ENCODE measurements at places on chromosomes 2 and 18.

- DNase-seq, result no peak
Observed at GRCh38 chr2:54336136-54336976, 80.3 kb upstream of the TSPYL6 start.

GRCh38 chr18:37176621-37176934 is 347.7 kb downstream of the KIAA1328 start:
- no peak for DNase-seq

- DNase-seq, result no peak
Observed at GRCh38 chr2:41329040-41329439, 718.8 kb upstream of the PKDCC start.

DNA sequence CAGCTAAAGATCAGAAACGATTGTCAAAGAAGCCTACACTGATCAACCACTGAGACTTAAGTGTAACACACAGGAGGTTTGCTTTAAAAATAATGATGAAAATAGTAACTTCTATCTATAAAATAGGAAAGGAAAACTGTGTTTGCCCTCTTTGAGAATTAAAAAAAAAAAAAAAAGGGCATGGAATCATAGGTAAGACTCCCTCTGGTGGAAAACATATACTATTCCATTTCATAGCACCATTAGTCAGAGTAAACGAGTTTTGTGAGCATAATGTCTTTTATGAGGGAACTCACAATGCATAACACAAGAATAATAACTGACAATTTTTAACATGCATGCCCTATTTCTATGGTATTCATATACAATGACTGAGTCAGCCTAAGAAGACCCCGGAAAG is 36.3 kb downstream of the SLC35F5 start:
- no peak for DNase-seq

GRCh38 chr18:48607056-48607984 is 68.5 kb downstream of the CTIF start:
- no peak for DNase-seq
